ENCODE measurements at places on chromosomes 2 and 18. TPM values are rescaled to one million over a fixed set of nuclear protein-coding genes. Genes with fewer than 3 reads are reported as not detected.

Gene CPLX4
- total RNA-seq = not detected

Gene COL6A3
- total RNA-seq = 28.7 TPM

Gene PLEK
- total RNA-seq = 5.3 TPM

Gene CD226
- total RNA-seq = 4.4 TPM

Gene NPPC
- not detected for total RNA-seq

Gene CAVIN2
- total RNA-seq = 13.3 TPM

Gene UGT1A8
- not detected for total RNA-seq

Gene CFAP65
- not detected for total RNA-seq

Gene CD8B2
- total RNA-seq = 0.05 TPM

Gene CCDC138
- 3.9 TPM for total RNA-seq

DNA sequence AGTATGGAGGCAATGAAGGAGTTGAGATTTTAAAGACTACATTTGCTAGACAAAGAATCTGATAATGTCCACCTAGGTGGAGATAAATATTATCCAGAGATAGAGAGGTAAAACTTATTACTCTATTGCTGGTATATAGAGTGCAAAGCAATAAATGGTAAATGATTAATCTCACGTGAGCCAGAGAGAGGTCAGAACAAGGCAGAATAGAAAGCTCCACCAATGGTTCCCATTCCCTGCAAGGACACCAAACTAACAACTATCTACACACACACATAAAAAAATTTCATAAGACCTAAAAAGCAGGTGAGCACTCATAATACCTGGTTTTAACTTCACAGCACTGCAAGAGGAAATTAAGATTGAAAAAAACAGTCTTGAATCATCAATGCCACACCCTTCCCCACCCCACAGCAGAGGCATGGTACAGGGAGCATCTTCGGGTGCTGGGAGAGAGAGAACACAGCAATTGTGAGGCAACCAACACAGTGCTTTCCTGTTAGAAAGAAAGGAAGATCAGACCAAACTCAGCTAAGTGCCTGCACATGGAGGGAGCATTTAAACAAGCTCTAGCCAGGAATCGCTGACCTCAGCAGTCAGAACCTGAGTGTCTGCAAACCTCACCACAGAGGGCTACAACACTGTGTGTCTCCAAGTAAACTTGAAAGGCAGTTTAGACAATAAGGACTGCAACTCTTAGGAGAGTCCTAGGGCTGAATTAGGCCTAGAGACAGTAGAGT is 1432.6 kb upstream of the TMEFF2 start:
- no peaks in the 10 kb centered on the region for H3K36me3 ChIP-seq
- H3K27ac ChIP-seq = no peak overlapping the region
- no peaks in the 10 kb centered on the region for H3K27me3 ChIP-seq
- no peak for DNase-seq

- H3K36me3 ChIP-seq = no peaks in the 10 kb centered on the region
- DNase-seq = no peak
- H3K4me1 ChIP-seq = no peaks in the 10 kb centered on the region
- H3K27ac ChIP-seq = no peak overlapping the region
- no peak overlapping the region for H3K4me3 ChIP-seq
These were observed 221.6 kb upstream of the SP5 start for GRCh38 chr2:170493426-170494097.

DNA sequence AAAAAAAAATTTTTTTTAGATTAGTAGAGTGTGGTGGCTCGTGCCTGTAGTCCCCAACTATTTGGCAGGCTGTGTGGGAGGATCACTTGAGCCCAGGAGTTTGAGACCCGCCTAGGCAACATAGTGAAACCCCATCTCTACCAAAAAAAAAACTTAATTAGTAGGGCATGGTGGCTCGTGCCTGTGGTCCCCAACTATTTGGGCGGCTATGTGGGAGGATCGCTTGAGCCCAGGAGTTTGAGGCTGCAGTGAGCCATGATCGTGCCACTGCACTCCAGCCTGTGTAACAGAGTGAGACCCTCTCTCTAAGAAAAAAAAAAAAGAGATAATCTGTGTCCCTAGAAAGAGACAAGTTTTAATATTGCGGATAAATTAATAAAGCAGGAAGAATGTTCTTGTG is 8.8 kb downstream of the GPR55 start:
- no peak overlapping the region for H3K4me3 ChIP-seq
- no peak overlapping the region for H3K27ac ChIP-seq
- H3K4me1 ChIP-seq = no peaks in the 10 kb centered on the region
- no peaks in the 10 kb centered on the region for H3K27me3 ChIP-seq

- no peak overlapping the region for H3K27ac ChIP-seq
- no peak overlapping the region for H3K4me3 ChIP-seq
- H3K36me3 ChIP-seq = no peaks in the 10 kb centered on the region
These were observed 370.2 kb upstream of the LYPD1 start for GRCh38 chr2:133040170-133040569.

- no peak overlapping the region for H3K27ac ChIP-seq
- DNase-seq = no peak
- no peaks in the 10 kb centered on the region for H3K36me3 ChIP-seq
- H3K27me3 ChIP-seq = no peaks in the 10 kb centered on the region
- no peak overlapping the region for H3K4me3 ChIP-seq
These were observed 291.0 kb downstream of the CYRIA start for GRCh38 chr2:16374671-16375070.

- no peak overlapping the region for H3K4me3 ChIP-seq
- no peaks in the 10 kb centered on the region for H3K4me1 ChIP-seq
- H3K27me3 ChIP-seq = no peaks in the 10 kb centered on the region
- H3K36me3 ChIP-seq = no peaks in the 10 kb centered on the region
These were observed 324.1 kb upstream of the KCNJ3 start for GRCh38 chr2:154374416-154374815.

- H3K4me3 ChIP-seq = peak overlapping the region; percentile 94
- peaks cover 39% of the 10 kb centered on the region for H3K4me1 ChIP-seq
- peak overlapping the region; percentile 49 for H3K27ac ChIP-seq
- no peaks in the 10 kb centered on the region for H3K27me3 ChIP-seq
- H3K36me3 ChIP-seq = peaks cover 21% of the 10 kb centered on the region
These were observed 1.3 kb downstream of the LIPG start for GRCh38 chr18:49563130-49563540.

DNA sequence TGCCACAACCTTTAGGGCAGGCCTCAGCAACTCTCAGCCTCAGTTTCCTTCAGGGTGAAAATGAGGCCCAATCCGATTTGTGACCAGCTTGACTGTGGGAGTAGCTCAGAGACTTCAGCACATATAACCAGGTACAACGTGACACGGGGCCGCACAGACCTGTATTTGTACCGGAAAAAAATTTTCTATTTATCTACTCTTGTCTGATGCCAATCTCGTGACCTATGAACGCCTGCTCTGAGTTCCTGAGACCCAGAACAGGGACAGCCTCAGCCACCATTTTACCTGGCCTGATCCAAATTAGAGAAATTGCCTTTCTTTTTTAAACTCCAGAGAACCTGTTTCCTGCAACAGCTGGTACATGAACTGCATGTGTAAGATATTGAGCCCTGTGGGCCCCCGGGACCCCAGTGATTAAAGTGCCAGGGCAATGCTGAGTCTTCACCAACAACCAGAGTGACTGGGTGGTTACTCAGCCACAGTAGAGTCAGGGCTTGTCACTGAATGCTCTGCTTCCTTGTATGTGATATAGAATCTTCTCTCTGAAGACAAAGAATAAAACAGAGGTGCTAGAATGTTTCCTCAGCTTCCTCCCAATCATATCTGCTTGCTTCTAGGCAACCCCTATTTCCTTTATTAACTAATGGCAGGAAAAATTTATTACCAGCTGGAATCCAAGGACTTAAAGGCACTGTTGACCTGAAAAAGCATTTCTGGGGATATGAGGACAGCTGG is 47.8 kb upstream of the FZD7 start:
- H3K36me3 ChIP-seq = no peaks in the 10 kb centered on the region
- no peak for DNase-seq
- H3K27ac ChIP-seq = no peak overlapping the region
- no peak overlapping the region for H3K4me3 ChIP-seq
- H3K4me1 ChIP-seq = no peaks in the 10 kb centered on the region

DNA sequence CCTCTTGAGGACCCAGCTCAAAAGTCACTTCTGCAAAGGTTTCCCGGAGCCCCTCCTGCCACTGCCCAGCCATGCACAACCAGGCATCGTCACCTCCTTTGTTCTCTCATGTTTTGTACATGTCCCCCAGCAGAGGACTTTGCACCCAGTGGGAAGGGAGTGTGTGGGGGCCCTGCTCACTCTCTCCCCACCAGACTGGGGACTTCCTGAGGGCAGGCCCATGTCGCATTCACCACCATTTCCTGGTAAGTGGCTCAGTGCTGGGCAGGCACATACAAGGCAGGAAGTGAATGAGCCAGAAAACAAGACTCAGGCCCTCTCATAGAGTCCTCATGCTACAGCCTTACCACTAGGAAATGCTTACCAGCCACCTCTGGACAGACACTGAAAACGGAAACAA is 18.9 kb downstream of the MRPL35 start:
- no peaks in the 10 kb centered on the region for H3K4me1 ChIP-seq
- DNase-seq = no peak
- no peaks in the 10 kb centered on the region for H3K36me3 ChIP-seq
- H3K27ac ChIP-seq = no peak overlapping the region
- no peak overlapping the region for H3K4me3 ChIP-seq

DNA sequence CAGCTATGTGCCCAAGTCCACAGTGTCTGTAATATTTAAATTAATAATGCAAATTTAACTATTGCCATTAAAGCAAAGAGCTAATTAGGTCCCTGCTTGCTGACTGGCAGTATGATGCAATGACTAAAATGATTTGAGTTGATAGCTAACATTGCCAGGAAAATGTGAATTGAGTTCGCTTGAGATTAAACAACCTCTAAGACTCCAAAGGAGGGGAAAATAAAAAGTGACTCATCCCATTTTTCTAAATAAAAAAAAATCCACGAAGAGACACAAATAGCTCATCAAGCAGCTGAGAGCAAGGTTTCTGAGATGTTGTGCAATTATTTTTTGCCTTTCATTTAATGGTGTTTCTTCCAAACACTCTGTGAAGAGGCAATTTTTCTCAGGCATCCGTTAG is 413.0 kb downstream of the MTX2 start:
- no peak overlapping the region for H3K27ac ChIP-seq
- DNase-seq = no peak
- no peak overlapping the region for H3K4me3 ChIP-seq

DNA sequence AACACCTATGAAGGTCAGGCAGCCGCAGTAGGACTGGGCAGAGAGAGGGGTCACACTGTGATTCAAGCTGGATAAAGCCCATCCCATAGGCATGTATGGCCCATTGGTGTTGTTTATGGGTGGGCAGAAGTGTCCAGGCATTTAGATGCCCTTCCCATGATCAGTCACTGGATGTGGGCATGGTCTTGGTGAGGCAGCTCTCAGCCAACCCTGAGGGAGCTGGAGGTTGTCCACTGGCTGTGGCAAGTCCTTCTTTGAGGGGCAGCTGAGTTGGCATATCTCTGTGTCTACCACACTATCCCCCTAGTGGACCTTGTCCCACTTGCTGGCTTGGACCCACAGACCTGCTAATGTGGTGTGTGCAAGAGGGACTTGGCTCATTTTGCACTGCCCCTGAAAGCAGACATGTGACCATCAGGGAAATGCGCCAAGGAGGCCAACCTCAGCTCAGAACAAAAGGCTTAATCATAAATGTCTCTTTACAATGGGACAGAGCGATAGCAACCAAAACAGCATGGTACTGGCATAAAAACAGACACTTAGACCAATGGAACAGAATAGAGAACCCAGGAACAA is 82.0 kb downstream of the TMEM17 start:
- DNase-seq = no peak
- no peaks in the 10 kb centered on the region for H3K36me3 ChIP-seq
- H3K27ac ChIP-seq = no peak overlapping the region
- no peaks in the 10 kb centered on the region for H3K27me3 ChIP-seq
- no peak overlapping the region for H3K4me3 ChIP-seq

- no peak overlapping the region for H3K4me3 ChIP-seq
- DNase-seq = no peak
- peaks cover 15% of the 10 kb centered on the region for H3K4me1 ChIP-seq
- H3K27ac ChIP-seq = peak overlapping the region; percentile 78
- no peaks in the 10 kb centered on the region for H3K36me3 ChIP-seq
These were observed 156.7 kb downstream of the RNF152 start for GRCh38 chr18:61736133-61736532.

- no peak overlapping the region for H3K27ac ChIP-seq
- no peak overlapping the region for H3K4me3 ChIP-seq
- H3K36me3 ChIP-seq = no peaks in the 10 kb centered on the region
- no peak for DNase-seq
- H3K4me1 ChIP-seq = no peaks in the 10 kb centered on the region
These were observed 46.2 kb downstream of the EMILIN2 start for GRCh38 chr18:2893056-2893455.

- no peaks in the 10 kb centered on the region for H3K36me3 ChIP-seq
- no peak for DNase-seq
- H3K27ac ChIP-seq = no peak overlapping the region
- no peak overlapping the region for H3K4me3 ChIP-seq
- H3K4me1 ChIP-seq = peaks cover 2% of the 10 kb centered on the region
These were observed 1.9 kb downstream of the SCYGR3 start for GRCh38 chr2:227612546-227613271.

GRCh38 chr2:173136067-173136466 is 60.4 kb downstream of the MAP3K20 start:
- H3K27ac ChIP-seq = no peak overlapping the region
- H3K27me3 ChIP-seq = no peaks in the 10 kb centered on the region

- H3K27me3 ChIP-seq = no peaks in the 10 kb centered on the region
- H3K4me3 ChIP-seq = no peak overlapping the region
- H3K36me3 ChIP-seq = no peaks in the 10 kb centered on the region
- H3K4me1 ChIP-seq = peaks cover 5% of the 10 kb centered on the region
- no peak overlapping the region for H3K27ac ChIP-seq
- DNase-seq = no peak
These were observed 167.9 kb downstream of the NCKAP5 start for GRCh38 chr2:133400411-133400810.

- H3K27me3 ChIP-seq = no peaks in the 10 kb centered on the region
- H3K4me1 ChIP-seq = no peaks in the 10 kb centered on the region
- no peaks in the 10 kb centered on the region for H3K36me3 ChIP-seq
These were observed 20.8 kb downstream of the PXDN start for GRCh38 chr2:1723397-1724042.

DNA sequence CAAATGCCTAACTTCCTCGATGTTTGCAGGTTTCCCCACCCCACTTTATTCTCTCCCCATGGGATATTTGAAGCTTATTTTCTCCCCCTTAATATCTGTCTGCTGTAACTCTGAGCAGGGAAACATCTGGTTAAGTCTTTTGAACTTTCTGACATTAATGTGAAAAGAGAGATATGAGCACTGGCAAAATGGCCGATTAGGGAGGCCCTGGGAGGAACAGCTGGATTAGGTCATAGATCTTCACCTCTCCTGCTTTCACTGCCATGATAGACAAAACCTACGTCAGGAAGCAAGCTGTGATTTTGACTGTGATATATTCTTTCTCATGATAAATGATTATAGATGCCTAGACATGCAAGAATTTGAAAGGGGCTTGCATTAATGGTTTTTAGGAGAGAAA is 43.6 kb downstream of the LYPD6B start:
- H3K27me3 ChIP-seq = no peaks in the 10 kb centered on the region
- no peaks in the 10 kb centered on the region for H3K4me1 ChIP-seq
- no peak overlapping the region for H3K27ac ChIP-seq

DNA sequence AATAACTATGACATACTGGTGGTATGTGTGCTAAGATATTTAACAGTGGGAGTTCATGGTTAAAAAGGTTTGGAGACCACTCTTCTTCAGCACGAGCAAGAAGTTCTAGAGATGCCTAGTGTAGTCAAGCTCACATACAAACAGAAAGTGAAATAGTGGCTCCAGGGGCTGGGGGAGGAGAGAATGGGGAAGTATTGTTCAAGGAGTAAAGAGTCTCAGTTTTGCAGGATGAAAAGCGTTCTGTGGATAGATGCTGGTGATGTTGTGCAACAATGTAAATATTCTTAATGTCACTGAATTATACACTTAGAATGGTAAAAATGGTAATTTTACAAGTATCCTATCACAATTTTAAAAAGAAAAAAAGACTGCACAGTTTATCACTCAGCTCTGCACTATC is 29.0 kb upstream of the EPAS1 start:
- no peak overlapping the region for H3K4me3 ChIP-seq
- DNase-seq = no peak
- no peaks in the 10 kb centered on the region for H3K4me1 ChIP-seq
- no peaks in the 10 kb centered on the region for H3K27me3 ChIP-seq
